ENCODE measurements at places on chromosomes 16 and 17.

GRCh38 chr16:89097392-89097772 lies 3.7 kb downstream of the ACSF3 start:
- peak; percentile 56 for DNase-seq

DNA sequence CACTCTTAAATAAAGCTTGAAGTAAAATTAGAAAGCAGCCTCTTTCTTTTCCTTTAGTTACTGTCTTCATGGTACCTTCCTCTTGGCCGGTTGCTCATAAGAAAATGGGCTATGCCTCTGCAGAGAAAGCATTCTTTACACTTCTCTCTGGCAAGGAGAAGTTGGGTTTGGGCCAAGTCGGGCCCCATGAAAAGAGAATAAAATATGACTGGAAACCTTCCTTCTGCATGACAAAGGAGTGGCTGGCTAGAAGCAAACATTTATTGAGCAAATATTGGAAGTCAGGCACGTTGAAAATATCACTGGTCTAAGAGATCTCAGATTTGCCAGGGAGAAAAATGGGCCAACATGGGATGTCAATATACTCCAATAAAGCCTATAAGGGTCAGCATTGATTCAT lies 126.1 kb downstream of the CA10 start:
- no peak for DNase-seq

- no peak for DNase-seq
Measured at GRCh38 chr16:54585094-54585997, 298.8 kb upstream of the IRX3 start.

- no peak for DNase-seq
Measured at GRCh38 chr16:88539652-88540345, 30.4 kb upstream of the ZC3H18 start.

GRCh38 chr17:72104164-72104862 lies 16.5 kb upstream of the SOX9 start:
- no peak for DNase-seq

GRCh38 chr16:87628940-87629339 lies 26.6 kb downstream of the JPH3 start:
- no peak for DNase-seq

GRCh38 chr17:38861399-38861843 lies 7.9 kb upstream of the RPL23 start:
- DNase-seq = no peak

GRCh38 chr16:17312094-17312710 lies 158.6 kb downstream of the XYLT1 start:
- no peak for DNase-seq

All from activated CD4-positive, CD25-positive, alpha-beta regulatory T cell treated with anti-CD3 and anti-CD28 coated beads, Interleukin-2, amount 50 U/mL, for 72 hours (primary cell).